ENCODE measurements at places on chromosomes 2 and 18.

GRCh38 chr2:191128172-191128910, 22.5 kb downstream of the STAT4 start:
- no peak for DNase-seq

DNA sequence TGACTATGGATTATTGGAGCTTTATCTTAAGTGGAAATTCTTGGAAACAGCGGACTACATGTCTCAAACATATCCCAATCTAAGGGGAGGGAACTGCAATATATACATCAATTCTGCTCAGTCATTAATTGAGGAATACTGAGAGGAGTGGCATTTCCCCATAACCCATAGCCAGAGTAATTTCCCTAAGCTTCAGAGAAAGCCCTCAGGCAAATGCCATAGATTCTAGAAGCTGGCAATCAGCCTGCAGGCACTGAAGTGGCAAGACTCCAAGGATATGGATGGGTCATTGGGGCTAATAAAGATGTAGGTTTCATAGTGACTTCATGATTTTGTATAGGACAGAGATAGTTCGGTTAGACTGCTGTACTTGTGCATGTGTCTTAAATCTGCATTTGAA, 1960.5 kb upstream of the PIK3C3 start:
- DNase-seq: no peak

DNA sequence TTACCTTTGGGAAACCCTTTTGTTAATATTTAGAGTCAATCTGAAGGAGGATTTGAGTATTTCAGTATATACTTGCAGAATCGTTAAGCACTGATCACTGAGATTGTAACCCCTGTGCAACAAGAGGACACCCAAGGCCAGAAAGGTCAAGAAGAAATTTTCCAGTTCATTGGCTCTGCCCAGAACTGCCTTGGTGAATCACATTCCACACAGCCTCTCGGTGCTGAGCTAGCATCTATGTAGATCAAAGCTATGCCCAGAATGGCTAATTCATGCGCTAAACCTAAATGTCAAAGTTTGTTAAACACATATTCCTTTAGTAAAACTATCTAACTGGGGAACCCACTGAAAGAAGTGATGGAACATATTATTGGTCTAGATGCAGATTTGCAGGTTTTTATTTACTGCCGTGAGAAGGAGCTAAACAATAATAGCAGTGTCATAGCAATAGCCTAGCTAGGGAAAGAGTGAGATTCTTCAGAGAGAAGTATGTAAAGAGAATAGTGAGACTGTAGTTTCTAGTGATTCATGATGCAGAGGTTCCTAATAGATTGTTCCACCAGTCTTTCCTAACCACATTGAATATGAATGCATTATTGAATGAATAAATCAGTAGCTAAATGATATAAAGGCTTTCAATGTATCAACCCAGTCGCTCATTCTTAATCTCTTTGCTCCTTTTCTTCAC, 423.2 kb upstream of the CRIM1 start:
- DNase-seq: no peak

DNA sequence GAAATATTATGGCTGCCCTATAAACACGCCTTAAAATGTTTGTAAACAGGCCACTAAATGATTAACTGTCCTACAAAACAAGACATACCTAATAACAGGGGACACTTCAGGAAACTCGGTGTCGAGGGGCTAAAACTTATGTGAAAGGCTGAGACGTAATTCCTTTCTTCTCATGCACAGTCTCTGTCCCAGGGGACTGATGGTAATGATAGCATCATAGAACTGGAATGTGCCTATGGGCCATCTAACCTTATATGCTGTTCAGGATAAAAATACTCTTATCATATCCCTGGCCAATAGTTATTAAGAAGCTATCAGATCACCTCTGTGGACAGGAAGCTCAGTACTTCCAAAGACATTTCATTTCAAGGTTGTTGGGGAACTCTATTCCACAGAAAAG, 252.6 kb upstream of the RASGRP3 start:
- DNase-seq: no peak

- DNase-seq: no peak
Measured at GRCh38 chr18:32776561-32776960, 3.7 kb upstream of the KLHL14 start.

DNA sequence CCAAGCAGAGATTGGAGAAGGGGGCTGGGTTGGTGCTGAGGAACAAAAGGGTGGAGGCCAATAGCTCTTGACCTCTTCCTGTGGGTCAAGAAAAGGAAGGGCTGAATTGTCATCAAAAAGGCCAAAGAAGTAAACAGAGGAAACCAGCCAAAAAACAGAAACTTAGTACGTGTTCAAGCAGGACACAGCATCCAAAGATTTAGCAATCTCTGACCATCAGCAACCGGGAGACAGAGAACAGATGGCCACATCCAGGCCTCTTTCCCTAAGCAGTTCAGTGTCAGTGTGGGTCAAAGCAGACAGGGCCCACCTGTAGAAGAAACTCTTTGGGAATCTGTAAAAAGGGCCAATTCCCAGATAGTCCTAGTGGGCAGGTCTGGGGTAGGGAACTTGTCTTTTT, 2.9 kb downstream of the DNPEP start:
- DNase-seq: no peak

DNA sequence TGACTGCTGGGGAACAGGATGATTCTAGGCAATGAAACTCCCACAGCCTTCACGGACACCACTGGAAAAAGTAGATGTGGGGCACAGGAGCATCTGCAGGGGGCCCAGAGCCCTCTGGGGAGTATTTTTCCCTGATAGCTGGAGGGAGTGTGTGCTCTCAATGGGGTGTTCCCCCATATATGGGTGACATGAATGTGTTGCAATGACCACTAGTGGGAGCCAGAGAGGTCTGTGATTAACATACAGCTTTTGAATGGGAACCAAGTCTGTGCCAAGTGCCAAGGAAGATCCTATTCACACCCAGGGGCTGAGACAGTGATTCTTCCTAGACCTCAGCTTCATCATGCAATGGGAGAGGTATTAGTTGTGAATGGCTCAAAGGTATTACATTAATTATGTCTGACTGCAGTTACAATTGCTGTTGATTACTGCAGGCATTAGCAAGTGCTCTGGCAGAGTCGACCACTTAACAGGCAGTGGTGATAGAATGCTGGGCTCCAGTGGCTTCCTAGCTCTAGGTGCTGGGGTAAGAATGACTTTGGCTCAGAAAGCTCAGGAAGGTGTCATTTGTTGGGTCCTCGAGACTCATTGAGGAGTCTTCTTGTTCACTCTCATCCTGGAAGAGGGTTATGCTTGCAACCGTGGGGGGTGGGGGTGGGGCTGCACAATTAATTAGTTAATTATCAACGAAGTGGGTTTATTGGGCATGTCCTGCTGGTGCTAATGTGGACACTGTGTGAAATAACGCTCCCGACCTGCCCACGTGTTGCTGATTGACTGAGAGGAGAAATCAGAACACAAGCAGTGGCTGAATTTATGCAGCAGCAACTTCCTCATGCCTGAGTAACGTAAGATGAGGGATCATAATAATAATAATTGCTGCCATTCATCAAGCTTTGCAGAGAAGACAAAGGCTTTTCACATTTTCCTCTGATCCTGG, 194.1 kb downstream of the CLIP4 start:
- DNase-seq: peak; percentile 83

Measured in small intestine (tissue), 16 donors.